A549 treated with GW870086 at 1 μM for 4 hours (cell line): ENCODE measurements at places on chromosomes 7 and 10. TPM values are rescaled to one million over a fixed set of nuclear protein-coding genes. Genes with fewer than 3 reads are reported as not detected.

The TMEM270 gene
- total RNA-seq: 0.32 TPM in 1 of 5 replicates, not detected in the others

The TECPR1 gene
- total RNA-seq: 5.3 to 10.3 TPM (median 6.5 TPM) in 5 replicates

The PITRM1 gene
- total RNA-seq: 78.1 to 83.6 TPM (median 81.4 TPM) in 5 replicates

The PKD2L1 gene
- 0.06 to 0.39 TPM (median 0.08 TPM) in 4 of 5 replicates, not detected in the other for total RNA-seq

The COL13A1 gene
- 0.23 to 0.65 TPM (median 0.36 TPM) in 3 of 5 replicates, not detected in the others for total RNA-seq

The PAX4 gene
- total RNA-seq: not detected in 5 replicates

The PDE6C gene
- not detected in 5 replicates for total RNA-seq

The KAZALD1 gene
- 2.3 to 3.1 TPM (median 2.8 TPM) in 5 replicates for total RNA-seq

The WDR37 gene
- 7.4 to 8.5 TPM (median 7.8 TPM) in 5 replicates for total RNA-seq

The ADAMTS14 gene
- 0.07 to 0.14 TPM (median 0.12 TPM) in 4 of 5 replicates, not detected in the other for total RNA-seq

The ANXA11 gene
- 155 to 223 TPM (median 214 TPM) in 5 replicates for total RNA-seq

The UNCX gene
- not detected in 5 replicates for total RNA-seq

The TAS2R4 gene
- total RNA-seq: 0.12 to 0.17 TPM (median 0.13 TPM) in 4 of 5 replicates, not detected in the other

The CYP3A7 gene
- total RNA-seq: not detected in 5 replicates

The FFAR4 gene
- 0.11 to 0.30 TPM (median 0.16 TPM) in 5 replicates for total RNA-seq

The FIS1 gene
- 136 to 151 TPM (median 137 TPM) in 5 replicates for total RNA-seq

The UFSP1 gene
- total RNA-seq: 3.9 to 6.9 TPM (median 5.1 TPM) in 5 replicates

The CHRM2 gene
- total RNA-seq: not detected in 5 replicates

The ZNF12 gene
- 9.6 to 13.7 TPM (median 11.5 TPM) in 5 replicates for total RNA-seq

The TET1 gene
- 0.27 to 0.72 TPM (median 0.58 TPM) in 5 replicates for total RNA-seq

The IGF2BP3 gene
- 22.2 to 31.3 TPM (median 28.9 TPM) in 5 replicates for total RNA-seq
